ENCODE measurements at places on chromosomes 7 and 10. TPM values are rescaled to one million over a fixed set of nuclear protein-coding genes. Genes with fewer than 3 reads are reported as not detected.

The CALY gene
- total RNA-seq, result 6.4 TPM

The TAS2R3 gene
- 8.0 TPM for total RNA-seq

The HTR5A gene
- not detected for total RNA-seq

The TMEM273 gene
- 27.7 TPM for total RNA-seq

The ADCY1 gene
- not detected for total RNA-seq

The IL6 gene
- total RNA-seq, result not detected

The CCL24 gene
- total RNA-seq, result not detected

The PRF1 gene
- total RNA-seq, result 18.0 TPM

The MAGI2 gene
- total RNA-seq, result 0.25 TPM

DNA sequence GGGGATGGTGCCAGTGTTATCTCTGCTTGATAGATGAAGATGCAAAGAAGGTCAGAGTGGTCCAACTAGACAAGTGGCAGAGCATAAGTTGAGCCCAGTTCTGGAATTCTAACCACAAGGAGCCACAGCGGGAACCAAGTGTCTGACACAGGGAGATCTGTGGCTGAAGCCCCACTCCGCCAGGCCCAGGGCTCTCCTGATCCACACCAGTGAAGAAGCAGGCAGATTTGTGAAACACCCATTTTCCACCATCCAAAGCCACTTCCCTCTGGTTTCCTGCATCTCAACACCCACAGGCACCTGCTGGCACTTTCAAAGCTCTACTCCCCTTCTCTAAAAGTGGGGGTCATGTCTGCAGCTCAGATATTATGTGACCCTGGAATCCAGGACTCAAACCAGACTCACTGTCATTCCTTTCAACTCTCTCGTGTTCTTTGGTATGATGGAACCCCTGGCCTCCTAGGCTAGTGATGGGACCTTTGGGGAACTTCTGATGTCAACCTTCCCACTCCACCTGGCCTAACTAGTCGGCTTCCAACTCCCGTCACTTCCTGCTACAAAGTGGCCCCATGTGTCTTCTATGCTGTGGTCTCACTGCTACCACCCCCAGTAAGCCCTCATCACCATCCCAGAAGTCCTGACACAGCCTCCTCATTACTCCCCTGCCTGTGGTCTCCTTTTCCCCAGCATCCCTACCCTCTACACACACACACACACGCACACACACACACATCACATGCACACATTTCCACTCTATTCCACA is 177.6 kb downstream of the GRID1 start:
- no peak for DNase-seq

GRCh38 chr10:53260213-53260612 is 487.6 kb upstream of the MBL2 start:
- no peak for DNase-seq

DNA sequence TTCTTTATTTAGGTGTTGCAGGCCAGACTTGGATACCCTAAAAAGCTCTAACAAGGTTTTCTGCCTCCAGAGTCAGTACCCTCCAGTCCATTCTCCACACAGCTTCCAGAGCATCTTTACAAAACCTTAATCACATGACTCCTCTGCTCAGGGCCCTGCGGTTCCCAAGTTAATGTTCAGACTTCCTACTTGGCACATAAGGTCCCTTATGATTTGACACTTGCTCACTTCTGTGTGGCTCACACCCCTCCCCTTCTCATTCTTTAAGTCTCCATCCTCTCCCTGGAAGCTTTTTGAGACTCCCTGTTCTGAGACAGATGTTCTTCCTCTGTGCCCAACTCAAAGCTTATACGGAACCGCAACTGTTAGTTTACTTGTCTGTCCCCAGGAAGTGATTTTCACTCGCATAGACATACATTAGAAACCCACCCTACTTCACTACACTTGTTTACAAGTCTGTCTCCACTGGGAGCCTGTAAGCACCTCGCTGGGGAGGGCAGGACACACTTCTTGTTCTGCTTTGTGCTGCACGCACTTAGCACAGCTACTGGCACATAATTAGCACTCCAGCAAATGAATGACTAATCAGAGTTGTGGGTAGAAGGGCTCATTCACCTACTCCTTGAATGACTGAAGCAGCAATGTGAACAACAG is 154.3 kb upstream of the LAMB4 start:
- DNase-seq, result no peak

DNA sequence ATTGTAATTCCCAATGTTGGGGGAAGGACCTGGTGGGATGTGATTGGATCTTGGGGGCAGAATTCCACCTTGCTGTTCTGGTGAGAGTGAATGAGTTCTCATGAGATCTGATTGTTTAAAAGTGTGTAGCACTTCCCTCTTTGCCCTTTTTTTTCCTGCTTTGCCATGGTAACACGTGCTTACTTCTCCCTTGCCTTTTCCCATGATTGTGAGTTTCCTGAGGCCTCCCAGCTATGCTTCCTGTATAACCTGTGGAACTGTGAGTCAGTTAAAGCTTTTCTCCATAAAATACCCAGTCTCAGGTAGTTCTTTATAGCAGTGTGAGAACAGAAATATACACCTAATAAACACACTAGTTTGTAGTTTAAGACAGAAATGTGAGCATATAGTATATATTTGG is 166.8 kb upstream of the MAGI2 start:
- DNase-seq, result no peak

- no peak for DNase-seq
These were observed 929 bp downstream of the HOXA6 start for GRCh38 chr7:27146491-27147198.

GRCh38 chr10:88670497-88670896 is 6.3 kb downstream of the LIPF start:
- no peak for DNase-seq

- DNase-seq, result no peak
These were observed 151.3 kb upstream of the ADO start for GRCh38 chr10:62653254-62653653.

- DNase-seq, result no peak
These were observed 153.6 kb downstream of the CELF2 start for GRCh38 chr10:11170993-11171851.

DNA sequence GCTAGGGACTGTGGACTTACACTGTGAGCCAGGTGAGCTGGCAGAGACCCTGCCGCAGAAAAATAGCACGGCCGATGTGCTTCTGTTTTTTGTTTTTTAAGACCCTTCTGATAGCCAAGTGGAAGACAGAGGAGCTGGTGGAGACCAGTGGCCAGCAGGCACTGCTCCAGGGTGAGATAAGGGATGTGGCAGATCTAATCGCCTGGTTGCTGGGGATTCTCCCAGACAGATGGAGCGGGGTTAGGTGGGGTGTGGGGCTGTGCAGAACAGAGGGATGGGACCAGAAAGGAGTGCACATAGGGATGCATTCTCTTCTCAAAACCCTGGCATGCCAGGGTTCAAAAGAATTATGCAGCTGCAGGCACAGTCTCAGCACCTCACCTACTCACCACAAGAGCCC is 82.2 kb downstream of the VOPP1 start:
- DNase-seq, result no peak

- DNase-seq, result no peak
These were observed 409.2 kb upstream of the KLF6 start for GRCh38 chr10:4194231-4194630.

GRCh38 chr7:28062197-28062991 is 118.2 kb downstream of the JAZF1 start:
- no peak for DNase-seq

DNA sequence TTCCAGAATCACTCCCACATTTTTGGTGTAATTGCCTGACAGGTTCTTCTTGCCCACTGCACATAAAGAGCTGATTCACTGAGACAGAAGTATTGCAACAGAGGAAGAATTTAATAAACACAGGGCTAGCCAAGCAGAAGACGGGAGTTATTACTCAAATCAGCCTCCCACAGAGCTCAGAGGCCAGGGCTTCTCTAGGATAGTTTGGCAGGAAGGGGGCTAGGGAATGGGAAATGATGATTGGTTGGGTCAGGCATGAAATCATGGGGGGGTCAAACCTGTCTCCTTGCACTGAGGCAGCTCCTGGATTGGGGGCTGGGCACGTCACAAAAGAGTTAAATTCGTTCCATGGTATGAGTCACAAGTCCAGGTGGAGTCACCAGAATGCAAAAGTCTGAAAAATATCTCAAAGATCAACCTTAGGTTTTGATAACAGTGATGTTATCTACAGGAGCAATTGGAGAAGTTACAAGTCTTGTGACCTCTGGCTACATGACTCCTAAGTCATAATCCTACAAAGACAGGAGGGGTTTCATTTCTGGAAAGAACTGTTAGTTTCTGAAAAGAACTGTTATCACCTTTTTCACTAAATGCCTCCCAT is 30.2 kb upstream of the ERCC6 start:
- DNase-seq, result no peak

- DNase-seq, result no peak
These were observed 719.5 kb downstream of the LRMDA start for GRCh38 chr10:76150876-76151288.

DNA sequence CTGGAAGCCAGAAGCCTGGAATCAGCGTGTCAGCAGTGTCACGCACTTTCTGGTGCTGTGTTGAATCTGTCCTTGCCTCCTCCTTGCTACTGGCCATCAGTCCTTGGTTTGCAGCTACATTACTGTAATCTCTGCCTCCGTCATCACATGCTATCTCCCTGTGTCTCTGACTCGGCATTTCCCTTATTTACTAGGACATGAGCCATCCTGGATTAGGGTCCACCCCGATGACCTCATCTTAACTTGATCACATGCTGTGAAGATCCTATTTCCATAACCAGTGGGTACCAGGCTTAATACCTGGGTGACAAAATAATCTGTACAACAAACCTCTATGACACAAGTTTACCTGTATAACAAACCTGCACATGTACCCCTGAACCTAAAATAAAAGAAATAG is 518.0 kb upstream of the KLF6 start:
- DNase-seq, result no peak

- no peak for DNase-seq
These were observed 41.2 kb upstream of the COBL start for GRCh38 chr7:51357821-51358220.

DNA sequence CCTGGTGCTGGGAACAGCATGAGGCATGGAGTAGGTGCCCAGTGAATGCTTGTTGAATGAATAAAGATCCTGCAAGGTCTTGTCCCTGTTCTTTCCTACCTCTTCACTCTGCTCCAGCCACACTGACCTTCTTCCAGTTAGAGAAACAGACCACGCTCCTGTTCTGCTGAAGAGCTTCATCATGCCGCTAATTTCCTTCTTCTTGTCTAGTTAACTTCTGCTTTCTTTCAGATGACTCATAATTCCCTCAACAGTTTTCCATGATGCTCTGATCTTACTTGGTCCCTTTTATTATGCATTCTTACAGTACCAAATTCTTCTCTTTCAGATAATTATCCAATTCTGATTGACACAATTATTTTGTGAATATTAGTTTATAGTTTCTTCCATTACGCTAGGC is 59.5 kb upstream of the C1QL3 start:
- no peak for DNase-seq

GRCh38 chr7:96962221-96962885 is 43.0 kb upstream of the DLX6 start:
- DNase-seq, result no peak

- no peak for DNase-seq
These were observed 149.4 kb upstream of the PFKP start for GRCh38 chr10:2917926-2918325.

- no peak for DNase-seq
These were observed 64.6 kb downstream of the HERC4 start for GRCh38 chr10:68010426-68010940.

DNA sequence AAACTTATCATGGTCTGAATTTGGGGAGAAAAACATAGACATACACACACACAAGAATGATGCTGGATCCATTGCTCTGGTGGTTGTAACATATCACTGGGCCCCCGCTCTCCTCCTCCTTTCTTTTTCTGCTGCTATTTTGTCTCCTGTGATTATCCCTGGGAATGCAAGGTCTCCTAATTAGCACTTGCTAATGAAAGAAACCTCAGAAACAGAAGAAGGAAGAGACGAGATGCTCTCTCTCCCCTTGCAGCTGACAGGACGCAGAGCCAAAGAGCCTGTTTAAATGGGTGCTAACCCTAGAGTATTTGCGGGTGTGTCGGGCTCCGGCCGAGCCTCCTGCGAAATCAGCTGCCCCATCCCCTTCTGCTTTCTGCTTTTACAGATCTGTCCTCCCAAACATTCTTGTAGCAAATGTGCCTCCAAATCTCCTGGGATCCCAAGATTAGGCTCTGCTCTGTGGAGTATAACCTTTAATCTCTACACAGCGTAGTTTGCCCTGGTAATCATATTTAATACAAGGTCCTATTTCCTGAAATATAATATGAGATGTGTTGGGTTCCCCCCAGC is 81.5 kb downstream of the FRMPD2 start:
- no peak for DNase-seq

DNA sequence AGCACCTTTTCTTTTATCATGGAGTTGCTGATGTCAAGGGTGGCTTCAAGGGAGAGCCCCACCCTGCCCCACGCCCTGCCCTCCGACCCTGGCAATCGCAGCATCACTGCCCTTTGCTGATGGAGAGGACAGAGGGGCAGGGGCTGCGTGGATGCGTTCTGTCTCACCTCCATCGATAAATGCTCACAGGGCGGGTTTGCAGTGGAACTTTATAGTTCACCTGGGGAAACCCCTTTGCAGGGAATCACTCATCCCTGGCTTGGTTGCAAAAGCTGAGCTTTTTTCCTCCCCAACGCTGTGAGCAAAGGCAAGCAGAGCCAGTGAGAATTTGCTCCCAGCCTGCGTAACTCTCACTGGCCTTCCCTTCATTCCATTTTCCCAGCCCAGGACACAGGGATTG is 176.8 kb downstream of the WDR37 start:
- no peak for DNase-seq

All from CD4-positive, alpha-beta memory T cell (primary cell).